ENCODE measurements at places on chromosomes 7 and 10. TPM values are rescaled to one million over a fixed set of nuclear protein-coding genes. Genes with fewer than 3 reads are reported as not detected.

The PRPS1L1 gene
- not detected for total RNA-seq

The OR2A42 gene
- not detected for total RNA-seq

The ATRNL1 gene
- 3.4 TPM for total RNA-seq

GRCh38 chr10:29688230-29688661, 53.5 kb upstream of the SVIL start:
- no peaks in the 10 kb centered on the region for H3K36me3 ChIP-seq
- no peak overlapping the region for H3K27ac ChIP-seq
- no peak overlapping the region for H3K4me3 ChIP-seq
- no peak for DNase-seq

DNA sequence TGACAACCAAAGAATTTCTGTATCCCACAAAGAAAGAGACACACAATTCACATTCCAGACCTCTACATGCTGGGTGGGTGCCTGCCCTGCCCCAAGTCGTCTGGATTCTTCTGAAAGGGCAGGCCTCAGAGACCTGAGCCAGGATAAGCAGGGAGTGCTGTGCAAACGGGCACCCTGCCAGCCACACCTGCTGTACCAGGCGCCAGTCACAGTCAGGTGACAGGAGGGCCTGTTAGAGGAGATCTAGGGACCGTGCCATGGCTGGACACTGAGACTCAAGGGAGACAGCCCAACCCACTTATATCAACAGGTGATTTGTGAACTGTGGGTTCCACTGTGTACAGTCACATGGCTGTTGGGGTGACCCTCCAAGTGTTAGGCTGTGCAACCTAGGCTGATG, 103.1 kb upstream of the AFAP1L2 start:
- no peaks in the 10 kb centered on the region for H3K27me3 ChIP-seq
- no peaks in the 10 kb centered on the region for H3K36me3 ChIP-seq
- peaks cover 4% of the 10 kb centered on the region for H3K4me1 ChIP-seq
- no peak for DNase-seq

- no peak overlapping the region for H3K4me3 ChIP-seq
- no peak for DNase-seq
- H3K4me1 ChIP-seq: peaks cover 5% of the 10 kb centered on the region
- H3K27me3 ChIP-seq: no peaks in the 10 kb centered on the region
- no peaks in the 10 kb centered on the region for H3K36me3 ChIP-seq
- no peak overlapping the region for H3K27ac ChIP-seq
Measured at GRCh38 chr7:130909161-130909836, 175.3 kb upstream of the KLF14 start.

GRCh38 chr10:24349379-24350001, 140.6 kb downstream of the KIAA1217 start:
- H3K4me1 ChIP-seq: no peaks in the 10 kb centered on the region
- peak overlapping the region; percentile 24 for H3K27ac ChIP-seq
- H3K4me3 ChIP-seq: no peak overlapping the region
- no peak for DNase-seq

GRCh38 chr10:103276896-103277712, at the start of gene INA:
INA (plus strand) TSS chr10:103277138; CDS start chr10:103277212, 74 bp downstream.
- no peak for DNase-seq
- H3K27me3 ChIP-seq: peaks cover 18% of the 10 kb centered on the region
- peaks cover 21% of the 10 kb centered on the region for H3K4me1 ChIP-seq
- H3K4me3 ChIP-seq: no peak within 1 kb of the TSS
- no peak within 1 kb of the TSS for H3K27ac ChIP-seq

GRCh38 chr10:128776673-128777252, 650.5 kb upstream of the MKI67 start:
- no peaks in the 10 kb centered on the region for H3K27me3 ChIP-seq
- no peak overlapping the region for H3K4me3 ChIP-seq
- H3K4me1 ChIP-seq: no peaks in the 10 kb centered on the region
- H3K27ac ChIP-seq: no peak overlapping the region
- no peaks in the 10 kb centered on the region for H3K36me3 ChIP-seq
- no peak for DNase-seq

GRCh38 chr7:90931986-90932916, 332.0 kb upstream of the FZD1 start:
- H3K4me1 ChIP-seq: no peaks in the 10 kb centered on the region
- H3K4me3 ChIP-seq: no peak overlapping the region
- H3K27me3 ChIP-seq: no peaks in the 10 kb centered on the region
- no peaks in the 10 kb centered on the region for H3K36me3 ChIP-seq

- H3K27me3 ChIP-seq: no peaks in the 10 kb centered on the region
- no peak for DNase-seq
- no peaks in the 10 kb centered on the region for H3K36me3 ChIP-seq
- H3K4me1 ChIP-seq: no peaks in the 10 kb centered on the region
Measured at GRCh38 chr10:108849688-108850087, 1073.6 kb downstream of the XPNPEP1 start.

GRCh38 chr10:86254081-86254480, 112.5 kb downstream of the GRID1 start:
- H3K27me3 ChIP-seq: no peaks in the 10 kb centered on the region
- no peak overlapping the region for H3K27ac ChIP-seq
- H3K4me1 ChIP-seq: no peaks in the 10 kb centered on the region
- no peak overlapping the region for H3K4me3 ChIP-seq

DNA sequence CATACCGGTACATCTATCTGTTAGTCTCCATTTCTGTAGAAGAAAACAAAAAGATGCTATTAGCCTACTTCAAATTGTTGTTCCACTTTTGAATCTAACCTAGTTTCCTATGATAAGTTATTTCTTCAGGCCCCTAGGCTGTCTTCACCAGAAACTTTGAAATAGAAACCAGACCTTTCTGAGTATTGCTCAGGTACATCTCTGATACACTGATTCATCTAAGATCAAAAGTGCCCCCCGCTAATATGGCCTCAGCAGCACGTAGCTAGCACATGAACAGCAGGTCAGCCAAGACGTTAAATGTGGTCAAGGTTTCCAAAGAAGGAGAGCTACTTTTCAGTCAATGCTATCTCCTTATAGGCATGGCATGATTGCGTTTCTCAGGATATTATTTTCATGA, 23.6 kb downstream of the CTAGE6 start:
- no peak overlapping the region for H3K27ac ChIP-seq
- no peaks in the 10 kb centered on the region for H3K36me3 ChIP-seq
- DNase-seq: no peak
- H3K27me3 ChIP-seq: no peaks in the 10 kb centered on the region
- H3K4me1 ChIP-seq: no peaks in the 10 kb centered on the region

DNA sequence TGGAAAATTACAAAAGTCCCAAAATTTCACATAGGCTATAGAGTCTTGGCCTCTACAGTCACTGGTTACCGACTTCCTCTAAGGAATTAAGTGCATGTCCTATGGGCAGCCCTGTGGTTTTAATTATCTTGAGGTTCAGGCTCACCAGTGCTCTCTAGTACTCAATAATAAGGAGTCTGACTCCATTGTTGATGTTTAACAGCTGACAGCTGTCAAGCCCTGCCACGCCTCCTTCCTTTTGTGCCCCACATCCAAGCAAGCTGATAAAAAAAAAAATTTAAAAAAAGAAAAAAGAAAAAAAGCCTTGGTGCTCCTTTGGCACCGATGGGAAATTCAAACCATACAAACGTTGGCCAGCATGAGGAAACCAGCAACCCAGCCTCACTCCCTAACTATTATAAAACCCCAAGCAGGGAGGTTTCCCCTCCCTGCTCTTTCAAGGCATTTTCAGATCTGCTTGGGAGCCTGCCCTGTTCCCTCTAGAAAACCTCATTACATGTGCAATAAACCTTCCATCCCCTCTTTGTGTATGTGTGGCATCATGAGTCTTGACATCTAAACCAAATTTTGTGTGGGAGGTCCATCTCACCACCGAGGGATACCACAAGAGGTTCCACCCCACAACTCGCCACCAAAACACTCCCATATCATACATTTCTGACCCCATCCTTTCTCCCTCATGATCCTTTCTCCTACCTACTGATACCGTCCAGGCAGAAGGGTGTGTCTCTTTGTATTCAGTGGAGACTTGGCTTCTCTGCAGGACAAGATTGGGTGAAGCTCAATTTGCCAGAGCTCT, 70.9 kb upstream of the CCDC71L start:
- no peaks in the 10 kb centered on the region for H3K36me3 ChIP-seq
- H3K27ac ChIP-seq: peak overlapping the region; percentile 39
- no peak overlapping the region for H3K4me3 ChIP-seq
